ENCODE measurements at places on chromosomes 5 and 9.

DNA sequence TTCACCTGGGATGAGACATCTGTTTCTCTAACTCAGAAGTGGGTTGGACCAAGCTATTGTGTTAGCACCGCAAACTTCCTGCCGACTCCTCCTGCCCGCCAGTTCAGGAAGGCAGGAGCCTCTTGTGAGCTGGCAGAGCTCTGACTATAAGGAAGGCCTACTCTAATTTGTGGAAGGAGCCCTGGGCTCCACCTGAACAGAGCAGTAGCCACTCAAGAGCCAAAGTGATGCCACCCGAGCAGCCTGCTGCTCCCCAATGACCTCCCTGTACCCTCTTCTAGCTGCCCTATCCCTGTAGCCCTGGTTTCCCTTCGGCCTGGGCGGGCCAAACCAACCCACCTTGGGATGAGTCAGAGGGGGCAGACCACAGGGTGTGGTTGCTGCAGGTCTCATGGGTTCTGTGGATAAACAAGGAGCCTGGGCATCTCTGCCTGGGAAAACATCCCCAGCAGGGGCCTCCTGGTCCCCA, 81.6 kb downstream of the PSD2 start:
- no peak for DNase-seq

DNA sequence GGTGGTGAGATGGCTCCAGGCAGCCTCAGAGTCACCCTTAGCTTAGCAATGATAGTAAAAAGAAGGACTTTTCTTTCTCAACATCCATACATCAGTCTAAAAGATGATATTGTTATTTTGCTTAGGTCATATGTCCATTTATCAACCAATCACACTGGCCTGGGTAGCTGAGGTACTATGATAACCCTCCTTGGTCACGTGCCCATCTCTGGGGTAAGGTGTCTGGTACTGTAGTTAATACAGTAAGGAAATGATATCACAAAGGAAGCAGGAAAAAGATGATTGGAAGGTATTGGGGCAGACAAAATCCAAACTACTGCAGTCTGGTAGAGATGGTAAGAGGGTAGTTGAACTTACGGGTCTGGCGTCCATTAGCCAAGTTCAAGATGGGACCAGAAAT, 5.1 kb upstream of the SMAD5 start:
- no peak for DNase-seq

GRCh38 chr5:132750471-132751230, 3.4 kb downstream of the CCNI2 start:
- DNase-seq, result no peak

- DNase-seq, result no peak
These were observed 553.0 kb upstream of the GRAMD2B start for GRCh38 chr5:125870256-125870655.

DNA sequence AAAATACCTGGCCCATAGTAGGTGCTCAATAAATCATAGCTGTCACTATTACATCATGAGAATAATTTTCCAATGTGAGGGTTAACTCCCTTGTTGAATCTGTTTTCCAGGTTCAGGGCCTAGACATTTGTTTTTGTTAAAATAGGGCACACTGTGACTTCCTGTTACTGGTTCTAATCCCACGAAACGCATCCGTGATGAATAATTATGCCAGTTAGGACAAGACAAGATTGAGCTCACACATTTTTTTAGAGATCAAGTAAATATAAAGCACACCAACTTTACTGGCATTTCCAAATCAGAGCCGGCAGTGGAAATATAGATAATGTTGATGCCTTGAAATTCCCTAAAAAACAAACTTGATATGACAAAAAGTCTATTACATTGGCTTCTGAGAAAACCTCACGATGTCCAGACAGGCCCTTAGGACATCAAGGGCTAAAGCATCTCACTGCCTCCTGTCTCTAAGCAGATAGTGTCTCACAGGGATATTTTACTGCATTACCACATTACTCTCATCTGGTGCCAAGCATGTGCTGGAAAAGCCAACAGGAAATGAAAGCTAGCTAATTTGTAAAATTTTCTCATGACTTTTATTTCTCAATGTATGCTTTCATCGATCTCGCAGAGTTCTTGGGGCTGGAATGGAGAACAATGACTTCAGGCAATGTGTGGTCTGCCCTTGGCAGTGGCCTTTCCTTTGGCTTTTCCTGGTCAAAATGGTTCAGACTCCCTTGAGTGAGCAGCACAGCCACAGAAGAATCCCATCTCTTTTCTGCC, 414.3 kb upstream of the PAPPA start:
- DNase-seq, result no peak

DNA sequence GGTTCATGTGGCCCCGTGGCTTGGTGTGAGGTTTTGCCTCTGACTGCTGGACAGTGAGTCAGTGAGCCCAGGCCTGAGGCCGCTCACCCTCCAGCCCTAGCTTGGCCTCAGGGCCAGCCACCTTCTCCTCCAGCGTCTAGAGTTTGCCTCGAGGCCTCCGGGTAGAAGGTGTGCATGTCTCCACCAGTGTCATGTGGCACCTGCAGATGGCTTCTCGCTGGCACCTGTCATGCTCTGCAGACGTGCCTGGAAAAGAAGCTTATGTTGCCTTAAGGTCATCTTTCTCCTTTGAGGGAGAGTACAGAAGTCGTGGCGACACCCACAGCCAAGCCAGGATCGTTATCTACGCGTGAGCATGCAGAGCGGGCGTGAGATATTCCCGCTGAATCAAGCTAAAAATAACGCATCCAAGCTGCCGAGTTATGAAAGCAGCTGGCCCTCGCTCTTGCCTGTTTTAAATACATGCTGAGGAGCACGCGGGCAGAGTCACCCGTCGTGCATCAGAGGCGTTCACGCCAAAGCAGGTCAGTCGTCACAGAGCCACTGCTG, 79.7 kb upstream of the FCN2 start:
- no peak for DNase-seq

DNA sequence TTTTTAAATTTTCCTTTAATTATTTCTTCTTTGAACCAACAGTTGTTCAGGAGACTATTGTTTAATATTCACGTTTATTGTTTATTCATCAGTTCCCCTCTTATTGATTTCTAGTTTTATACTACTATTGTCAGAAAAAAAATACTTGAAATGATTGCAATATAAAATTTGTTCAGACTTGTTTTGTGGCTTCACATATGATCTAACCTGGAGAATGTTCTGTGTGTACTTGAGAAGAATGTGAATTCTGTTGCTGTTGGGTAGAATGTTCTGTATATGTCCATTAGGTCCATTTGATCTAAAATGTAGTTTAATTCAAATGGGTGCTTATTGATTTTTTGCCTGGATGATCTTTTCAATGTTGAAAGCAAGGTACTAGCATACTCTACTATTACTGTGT, 408.7 kb upstream of the RIOK2 start:
- no peak for DNase-seq

- no peak for DNase-seq
These were observed 90.1 kb downstream of the ICE1 start for GRCh38 chr5:5512543-5512942.

GRCh38 chr5:32323741-32324140, 11.0 kb upstream of the MTMR12 start:
- DNase-seq, result no peak

DNA sequence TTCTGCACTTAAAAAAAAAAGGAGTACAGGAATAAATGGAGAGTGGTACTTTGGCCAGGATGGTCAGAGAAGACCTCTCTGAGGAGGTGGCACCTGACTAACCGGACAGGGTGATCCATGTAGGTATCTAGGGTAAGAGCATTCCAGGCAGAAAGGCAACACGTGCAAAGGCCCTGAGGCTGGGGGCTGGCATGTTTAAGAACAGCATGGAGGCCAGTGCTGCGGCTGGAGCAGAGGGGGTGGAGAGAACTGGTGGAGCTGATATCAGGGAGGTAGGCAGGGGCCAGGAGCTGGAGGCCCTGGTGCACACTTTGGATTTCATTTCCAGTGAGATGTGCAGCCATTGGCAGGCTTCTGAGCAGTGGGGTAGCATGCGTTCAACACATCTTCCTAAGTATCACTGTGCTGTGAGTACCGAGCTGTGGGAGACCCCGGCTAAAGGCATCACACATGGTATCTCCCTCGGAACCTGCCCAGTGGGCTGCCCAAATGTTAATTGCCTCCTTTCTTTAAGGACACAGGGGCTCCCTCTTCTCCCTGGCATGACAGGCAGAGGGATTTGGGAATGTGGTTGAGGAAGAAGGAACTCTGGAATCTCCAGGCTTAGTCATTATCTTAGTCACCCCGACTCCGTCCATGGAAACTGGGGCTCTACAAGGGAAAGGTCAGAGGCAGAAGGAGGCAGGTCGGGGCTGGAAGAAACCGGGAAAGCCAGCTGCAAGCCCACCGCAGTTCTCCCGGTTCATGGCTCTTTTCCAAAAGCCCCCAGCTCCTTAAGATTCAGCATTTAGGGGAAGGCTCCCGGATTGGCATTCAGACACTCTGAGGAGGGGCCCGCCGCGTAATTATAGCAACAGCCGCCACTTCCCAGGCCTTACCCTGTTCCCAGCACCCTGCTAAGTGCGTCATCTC, 18.6 kb downstream of the SLC6A7 start:
- DNase-seq, result no peak

DNA sequence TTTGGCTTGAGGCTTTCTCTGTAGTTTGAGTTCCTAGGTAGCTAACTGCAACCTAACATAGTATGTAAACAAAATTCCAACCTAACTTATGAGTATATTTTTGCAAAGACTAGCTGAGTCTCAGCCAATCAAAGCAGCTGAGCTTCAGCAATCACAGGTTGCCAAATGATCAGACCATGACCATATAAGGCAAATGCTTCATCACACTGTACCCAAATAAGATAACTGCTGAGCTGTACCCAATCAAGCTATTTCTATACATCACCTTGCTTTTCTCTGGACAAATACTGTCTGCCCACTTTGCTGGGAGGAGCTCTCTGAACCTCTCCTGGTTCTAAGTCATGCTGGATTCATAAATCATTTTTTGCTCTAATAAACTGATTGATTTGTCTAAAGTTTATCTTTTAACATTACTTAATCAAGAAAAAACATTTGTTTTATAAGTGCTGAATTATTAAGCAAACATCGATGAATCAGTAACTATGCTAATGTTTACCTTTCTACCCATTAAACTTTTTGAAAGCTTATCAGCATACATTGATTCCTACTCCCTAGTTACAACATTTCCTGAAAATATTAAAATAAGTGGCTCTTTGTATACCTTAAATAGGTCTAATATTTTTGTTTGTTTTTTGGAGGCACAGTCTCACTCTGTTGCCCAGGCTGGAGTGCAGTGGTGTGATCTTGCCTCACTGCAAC, 129.7 kb upstream of the PCA3 start:
- DNase-seq, result peak; percentile 17

Measured in NCI-H2029 (cell line).